ENCODE measurements at places on chromosomes 5 and 9.

- no peak for DNase-seq
These were observed 37.4 kb downstream of the SNX30 start for GRCh38 chr9:112787978-112788377.

GRCh38 chr5:66306105-66306843 lies 162.2 kb downstream of the SREK1 start:
- peak; percentile 13 for DNase-seq

DNA sequence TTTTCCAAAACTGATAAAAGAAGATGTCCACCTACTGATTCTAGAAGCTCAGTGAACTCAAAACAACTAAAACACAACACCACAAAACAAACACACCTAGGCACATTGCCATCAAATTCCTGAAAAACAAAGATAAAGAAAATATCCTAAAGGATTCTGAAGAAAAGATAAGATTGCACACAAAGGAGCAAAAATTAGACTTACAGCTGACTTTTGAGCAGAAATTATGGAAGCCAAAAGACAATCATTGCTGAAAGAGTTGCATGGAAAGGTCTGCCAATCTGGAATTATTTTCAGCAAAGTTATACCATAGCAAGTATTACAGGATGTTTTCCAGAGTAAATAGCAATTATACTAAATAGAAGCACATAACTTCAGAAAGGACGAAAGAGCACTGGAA lies 128.2 kb upstream of the IRX2 start:
- DNase-seq = no peak

DNA sequence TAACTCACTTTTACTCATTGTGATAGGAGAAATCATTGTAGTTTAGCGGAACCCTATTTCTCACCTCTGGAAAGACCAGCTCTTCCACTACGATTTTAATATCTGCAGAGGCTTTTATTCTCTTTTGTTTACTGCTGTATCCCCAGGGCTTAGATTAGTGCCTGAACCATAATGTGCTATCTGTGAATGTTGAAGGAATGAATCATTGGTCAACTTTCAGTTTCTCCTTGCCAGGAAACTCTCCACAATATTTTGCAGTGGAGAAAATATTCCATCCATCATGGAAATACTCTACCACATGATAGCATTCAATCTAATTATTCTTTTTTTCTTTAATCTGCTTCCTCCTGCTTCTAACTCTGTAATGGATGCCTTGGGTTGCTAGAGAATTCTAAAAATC lies 263.5 kb upstream of the PTPRD start:
- no peak for DNase-seq

GRCh38 chr5:166961028-166961427 lies 1330.4 kb upstream of the WWC1 start:
- DNase-seq = no peak

DNA sequence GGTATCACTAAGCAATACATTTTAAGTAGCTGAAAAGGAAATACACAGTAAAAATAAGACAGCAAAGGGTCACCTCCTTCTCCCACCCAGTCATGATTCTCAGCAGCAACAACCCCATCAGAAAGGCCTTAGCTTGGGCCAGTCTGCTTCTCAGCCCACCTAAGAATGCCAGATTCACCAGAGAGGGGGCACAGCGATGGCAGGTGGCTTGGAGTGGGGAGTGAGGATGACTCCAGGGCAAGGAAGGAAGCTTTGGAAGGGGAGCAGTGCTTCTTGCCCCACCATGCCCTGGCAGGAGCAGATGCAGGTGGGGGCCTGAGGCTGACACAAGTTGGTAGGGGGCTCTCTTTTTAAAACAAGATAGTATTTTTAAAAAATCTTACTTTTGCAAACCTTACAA lies 51.4 kb downstream of the ABCA1 start:
- no peak for DNase-seq

Measured in activated CD4-positive, alpha-beta T cell treated with anti-CD3 and anti-CD28 coated beads for 4 hours (primary cell).